ENCODE measurements at places on chromosomes 2 and 18.

GRCh38 chr2:190911813-190912212 lies 31.2 kb downstream of the GLS start:
- no peak for DNase-seq

GRCh38 chr2:12031866-12032265 lies 285.4 kb downstream of the LPIN1 start:
- no peak for DNase-seq

GRCh38 chr2:220051716-220052115 lies 424.3 kb downstream of the SLC4A3 start:
- no peak for DNase-seq

DNA sequence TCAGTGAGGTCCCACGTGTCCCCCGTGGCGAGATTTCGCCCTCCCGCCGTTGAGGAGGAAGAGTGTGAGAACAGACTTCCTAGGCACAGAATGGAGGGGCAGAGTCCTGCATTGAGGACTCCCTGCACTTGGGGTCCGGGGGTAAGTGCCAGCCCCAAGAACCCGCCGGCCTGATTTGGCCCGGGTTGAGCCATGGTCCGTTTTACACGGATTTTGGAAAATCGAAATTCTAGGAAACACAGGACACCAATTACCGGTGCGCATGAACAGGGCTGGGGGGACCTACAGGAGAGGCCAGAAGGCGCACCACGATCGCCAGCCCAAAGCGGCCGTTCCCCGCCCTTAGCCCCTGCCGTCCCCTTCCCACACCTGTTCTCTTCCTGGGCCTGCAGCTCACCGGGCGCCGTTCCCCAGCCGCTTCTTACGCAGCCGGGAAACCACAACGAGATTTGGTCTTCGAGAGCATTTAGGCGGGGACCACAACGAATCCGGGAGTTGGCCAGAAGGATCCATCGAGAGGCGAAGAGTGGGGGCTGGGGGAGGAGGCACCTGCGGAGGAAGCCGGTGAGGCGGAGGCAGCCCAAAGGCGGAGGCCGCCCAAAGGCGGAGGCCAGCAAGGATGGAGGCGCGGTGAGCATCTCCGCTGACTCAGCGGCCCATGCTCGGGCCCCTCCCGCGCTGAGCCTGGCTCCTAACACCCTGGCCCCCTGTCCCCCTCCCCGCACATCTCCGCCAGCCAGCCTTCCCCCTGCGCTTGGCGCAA lies 464 bp upstream of the TLX2 start:
- no peak for DNase-seq

GRCh38 chr18:37476611-37477295 lies 88.8 kb downstream of the CELF4 start:
- no peak for DNase-seq

- DNase-seq, result no peak
These were observed 72.9 kb downstream of the PTRHD1 start for GRCh38 chr2:24720310-24720709.

DNA sequence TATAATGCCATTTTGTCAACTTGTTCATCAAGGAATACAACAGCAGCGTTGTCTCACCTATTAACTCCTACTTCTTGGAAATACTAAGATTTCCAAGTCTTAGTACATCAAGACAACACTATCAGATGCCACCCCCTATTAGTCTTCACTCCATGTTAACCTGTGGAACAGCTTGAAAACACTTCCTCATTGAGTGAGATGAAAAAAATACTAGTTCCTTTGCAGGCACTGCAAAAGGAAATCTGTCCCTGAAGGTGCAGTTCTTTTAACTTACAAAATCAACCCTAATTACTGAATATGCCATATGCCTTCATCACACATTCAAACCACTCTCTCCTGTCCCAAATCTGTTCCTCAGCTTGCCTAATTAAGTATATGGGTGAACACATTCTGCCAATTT lies 4.0 kb downstream of the CWC22 start:
- no peak for DNase-seq

GRCh38 chr2:32900246-32900973 lies 46.3 kb upstream of the LTBP1 start:
- no peak for DNase-seq

DNA sequence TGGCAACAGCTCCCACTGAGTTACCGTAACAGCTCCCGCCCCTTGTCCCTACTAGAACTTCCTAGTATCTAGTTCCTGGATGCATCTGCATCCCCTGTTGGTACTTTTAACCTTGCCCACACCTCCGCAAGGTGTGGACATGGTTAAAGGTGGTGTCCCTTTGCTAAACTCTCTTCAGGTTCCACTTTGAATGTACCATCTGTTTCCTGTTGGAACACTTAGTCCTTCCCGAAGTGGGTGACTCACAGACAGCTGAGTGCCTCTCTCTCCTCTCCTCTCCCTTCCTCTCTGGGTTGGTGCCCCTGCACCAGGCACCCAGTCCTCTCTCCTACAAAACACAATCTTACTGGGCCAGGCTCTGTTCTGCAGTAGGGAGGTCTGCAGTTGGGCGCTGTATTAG lies 19.6 kb upstream of the REL start:
- DNase-seq, result no peak

DNA sequence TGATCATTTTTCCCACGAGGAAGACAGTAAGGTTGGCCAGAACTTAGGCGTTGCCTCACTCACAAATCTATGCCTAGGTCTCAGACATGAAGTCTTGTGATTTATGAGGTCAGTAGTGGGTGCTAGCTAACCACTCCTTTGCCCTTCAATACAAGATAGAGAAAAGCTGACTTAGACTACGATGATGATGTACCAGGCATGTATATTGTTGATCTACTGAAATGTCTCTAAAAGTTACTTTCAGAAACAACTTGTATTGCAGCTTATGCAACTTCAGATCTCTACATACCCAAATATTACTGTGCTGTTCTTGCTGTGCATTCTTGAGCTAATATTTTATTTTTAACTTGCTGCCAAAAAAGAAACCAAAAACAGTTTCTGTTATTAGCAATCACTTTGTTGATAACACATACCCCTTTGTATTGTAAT lies 30.6 kb downstream of the MAPRE2 start:
- DNase-seq, result no peak

GRCh38 chr18:35756506-35757117 lies 175.1 kb downstream of the GALNT1 start:
- peak; percentile 4 for DNase-seq

DNA sequence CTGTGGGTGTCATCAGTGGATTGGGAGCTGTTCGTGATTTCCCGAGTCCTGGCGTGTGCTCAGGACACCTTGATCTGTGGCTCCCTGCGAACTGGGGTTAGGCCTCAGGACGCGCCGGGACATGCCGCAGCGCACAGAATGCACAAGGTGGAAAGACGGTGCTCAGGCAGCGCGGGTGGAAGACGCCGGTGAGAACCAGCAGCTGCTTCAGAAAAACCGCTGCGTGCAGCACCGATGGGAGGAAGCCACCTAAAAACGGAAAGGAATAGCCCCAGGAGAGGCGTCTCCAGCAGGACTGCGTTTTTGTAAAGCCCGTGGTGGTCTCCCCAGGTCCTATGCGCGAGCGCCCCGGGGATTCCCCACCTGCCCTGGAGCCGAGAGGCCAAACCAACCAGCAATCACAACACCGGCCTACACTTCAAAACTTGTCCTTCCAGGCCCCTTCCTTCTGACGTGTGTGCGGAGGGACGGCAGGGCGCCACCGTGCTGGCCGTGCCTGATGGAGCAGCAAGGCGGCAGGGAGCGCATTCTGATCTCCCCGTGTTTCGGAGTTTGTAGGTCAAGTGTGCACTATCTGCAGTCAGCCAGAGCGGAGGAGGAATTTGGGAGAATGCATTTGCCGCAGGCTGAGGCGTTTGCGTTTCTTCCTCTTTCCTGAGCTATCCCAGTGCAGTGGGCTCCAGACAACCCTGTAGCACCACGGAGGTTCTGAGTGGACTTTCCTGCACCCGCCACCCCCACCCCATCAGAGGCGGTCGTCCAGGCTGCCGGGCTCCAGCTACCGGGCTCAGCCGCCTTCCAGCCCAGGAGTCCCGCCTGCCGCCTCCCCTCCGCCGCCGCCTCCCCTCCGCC lies 32.2 kb downstream of the RTP5 start:
- DNase-seq, result no peak

DNA sequence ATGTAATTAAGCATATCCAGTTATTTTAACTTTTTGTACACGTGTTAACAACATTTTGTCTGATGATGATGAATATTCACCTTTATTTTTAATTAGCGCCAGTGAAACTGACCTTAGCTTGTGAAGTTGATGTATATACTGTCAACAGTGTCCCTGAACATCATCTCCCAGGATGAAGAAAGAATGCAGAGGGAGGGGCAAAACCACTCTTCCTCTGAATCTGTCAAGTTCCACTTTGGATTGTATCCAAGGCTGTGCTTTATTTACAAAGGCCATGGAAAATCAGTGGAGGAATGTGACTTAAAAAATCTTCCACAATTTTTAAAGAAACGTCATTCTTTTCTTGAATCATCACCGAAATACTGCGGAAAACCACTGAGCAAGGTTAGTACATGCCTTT lies 4.5 kb upstream of the RMDN2 start:
- DNase-seq, result no peak

- DNase-seq, result peak; percentile 64
These were observed 136.1 kb downstream of the ICOS start for GRCh38 chr2:204072443-204073324.

DNA sequence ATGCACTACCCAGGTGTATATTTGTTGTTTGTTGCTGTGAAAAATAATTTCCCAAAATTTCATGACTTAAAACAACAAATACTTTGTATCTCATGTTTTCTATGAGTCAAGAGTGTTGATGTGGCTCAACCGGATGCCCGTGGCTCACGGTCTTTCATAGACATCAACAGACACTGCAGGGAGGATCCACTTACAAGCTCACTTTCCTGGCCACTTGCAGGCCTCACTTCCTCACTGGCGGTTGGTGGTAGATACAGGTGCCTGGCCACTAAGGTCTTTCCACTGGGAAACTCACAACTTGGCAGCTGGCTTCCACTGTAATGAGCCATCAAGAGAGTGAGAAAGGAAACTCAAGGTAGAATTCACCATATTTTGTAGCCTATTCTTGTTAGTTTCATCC lies 662.9 kb downstream of the IRS1 start:
- DNase-seq, result no peak

GRCh38 chr2:217973008-217973787 lies 29.6 kb downstream of the TNS1 start:
- no peak for DNase-seq

GRCh38 chr2:33186937-33187336 lies 240.2 kb downstream of the LTBP1 start:
- no peak for DNase-seq

DNA sequence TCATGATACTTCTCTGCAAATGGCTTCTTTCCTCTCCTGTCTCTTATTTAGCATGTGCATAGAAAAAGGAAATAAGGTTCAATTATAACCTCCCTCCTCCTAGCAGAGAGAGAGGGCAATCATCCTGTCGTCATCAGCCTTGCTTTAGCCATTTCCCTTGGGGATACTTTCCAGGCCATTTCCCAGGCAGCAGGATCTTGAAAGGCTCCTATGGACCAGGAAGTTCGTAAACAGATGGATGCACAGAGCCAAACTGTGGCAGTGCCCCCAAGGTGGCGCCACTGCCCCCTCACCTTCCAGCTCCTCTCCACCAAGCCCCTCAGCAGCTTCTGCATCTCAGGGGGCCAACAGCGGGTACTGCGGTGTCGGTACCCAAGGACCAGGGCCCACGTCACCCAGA lies 157.4 kb downstream of the DTNA start:
- no peak for DNase-seq

- no peak for DNase-seq
These were observed 14.6 kb downstream of the CYP27C1 start for GRCh38 chr2:127205218-127206125.

DNA sequence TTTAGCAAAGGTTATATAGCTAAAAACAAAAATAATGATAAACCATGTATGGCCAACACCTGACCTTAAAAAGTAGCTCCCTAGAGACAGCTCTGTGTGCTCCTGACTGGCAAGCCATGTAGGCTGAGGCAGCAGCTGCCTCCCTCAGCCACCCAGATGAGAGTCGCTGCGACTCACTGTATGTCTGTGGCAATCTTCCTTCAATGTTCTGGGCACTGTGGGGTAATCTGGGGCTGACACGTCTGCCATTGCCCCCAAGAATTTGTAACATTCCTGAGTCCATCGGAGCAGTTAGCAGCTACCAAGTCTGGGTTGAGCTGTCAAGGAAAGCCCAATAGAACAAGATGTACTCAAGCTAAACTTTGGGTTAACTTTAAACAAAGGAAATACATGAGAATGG lies 106.4 kb upstream of the DAPL1 start:
- DNase-seq, result no peak

DNA sequence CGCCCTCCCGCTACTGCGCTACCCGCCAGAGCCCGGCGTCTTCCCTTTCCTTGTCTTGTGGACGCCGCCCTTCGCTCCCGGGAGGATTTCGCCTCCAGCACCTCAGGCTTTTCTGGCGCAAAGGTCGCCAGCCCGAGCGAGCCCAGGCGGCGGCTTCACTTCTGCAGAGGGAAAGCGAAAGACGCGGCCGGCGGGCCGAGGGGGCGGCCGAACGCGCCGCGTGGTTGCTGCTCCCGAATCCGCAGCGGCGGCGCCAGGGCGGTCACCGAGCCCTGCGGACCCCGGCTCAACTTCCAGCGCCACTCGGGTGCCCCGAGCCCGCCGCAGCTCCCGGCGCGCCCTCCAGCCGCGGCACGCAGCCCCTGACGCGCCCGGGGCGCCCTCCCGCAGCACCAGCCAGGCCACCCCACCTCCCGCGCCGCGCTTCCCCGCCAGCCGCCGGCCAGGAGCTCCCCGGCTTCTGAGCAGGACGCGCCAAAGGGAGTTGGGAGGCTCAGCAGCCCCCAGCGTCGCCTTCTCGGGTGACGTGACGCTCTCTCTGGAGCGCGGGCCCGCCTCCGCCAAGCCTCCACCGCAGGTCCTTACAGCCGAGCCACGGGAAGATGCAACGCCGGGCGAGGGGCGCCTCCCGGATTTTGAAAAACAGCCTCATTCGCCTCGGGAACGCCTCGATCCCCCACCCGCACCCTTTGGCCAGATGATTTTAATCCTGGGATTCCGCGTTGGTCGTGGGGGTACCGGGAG lies 84.9 kb upstream of the EPB41L3 start:
- DNase-seq, result no peak

Data from stimulated activated CD4-positive, alpha-beta T cell treated with anti-CD3 and anti-CD28 coated beads, Interleukin-1b, Interleukin-23, amount 100 ng/mL, for 1 hour (primary cell).